Inflammatory macrophage treated with lipopolysaccharide for 1 hour (primary cell): ENCODE measurements at places on chromosomes 1 and 21.

DNA sequence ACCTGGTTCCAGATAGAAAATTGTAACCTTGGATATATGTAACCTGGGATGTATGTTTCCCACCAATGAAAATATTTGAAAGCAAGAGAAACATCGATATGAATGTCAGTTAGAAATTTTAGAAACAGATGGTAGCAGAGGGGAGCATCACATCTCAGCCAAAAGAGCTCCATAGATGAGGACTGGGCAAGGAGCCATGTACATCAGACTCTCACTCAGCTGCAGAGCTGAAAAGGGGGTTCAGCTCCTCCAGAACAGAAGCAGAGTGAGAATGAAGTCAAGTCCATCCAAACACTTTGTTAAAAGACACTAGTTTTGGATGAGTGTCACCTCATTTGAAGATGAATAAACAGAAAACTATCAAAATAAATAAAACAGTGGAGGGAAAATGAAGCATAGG is 202.4 kb downstream of the HMCN1 start:
- no peak for DNase-seq

GRCh38 chr1:231364192-231364591 is 26.1 kb downstream of the SPRTN start:
- no peak for DNase-seq

GRCh38 chr1:189500778-189501177 is 976.9 kb downstream of the BRINP3 start:
- no peak for DNase-seq

- DNase-seq, result no peak
These were observed 7.9 kb upstream of the IER5 start for GRCh38 chr1:181080556-181080955.

- no peak for DNase-seq
These were observed 16.4 kb downstream of the HTR1D start for GRCh38 chr1:23200883-23201282.

DNA sequence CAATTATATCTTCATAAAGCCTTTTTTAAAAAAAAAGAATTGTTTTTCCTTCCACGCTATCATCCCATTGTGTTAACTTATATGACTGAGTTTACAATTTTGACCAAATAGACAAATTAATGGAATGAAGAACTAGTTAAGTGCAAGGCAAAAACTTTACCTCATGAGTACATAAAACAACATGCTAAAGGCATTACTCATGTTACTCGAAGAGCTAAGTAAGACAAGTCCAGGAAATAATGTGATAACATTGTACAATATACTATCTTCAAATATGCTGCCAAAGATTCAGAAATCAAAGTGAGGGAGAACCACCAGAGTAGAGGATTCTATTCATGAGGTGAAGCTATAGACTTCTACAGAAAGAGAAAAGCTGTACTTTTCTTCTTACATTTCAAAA is 24.2 kb upstream of the DYNLT5 start:
- no peak for DNase-seq

- no peak for DNase-seq
These were observed 124.0 kb upstream of the CSF3R start for GRCh38 chr1:36606641-36607262.
